ENCODE measurements at places on chromosomes 16 and 17.
A peak's percentile ranks its signal among the peaks of the same experiment; 100 is the strongest.

GRCh38 chr17:29870836-29871465 is 59.1 kb downstream of the SSH2 start:
- no peak for DNase-seq

GRCh38 chr17:9968881-9969280 is 63.8 kb upstream of the RCVRN start:
- no peak for DNase-seq

DNA sequence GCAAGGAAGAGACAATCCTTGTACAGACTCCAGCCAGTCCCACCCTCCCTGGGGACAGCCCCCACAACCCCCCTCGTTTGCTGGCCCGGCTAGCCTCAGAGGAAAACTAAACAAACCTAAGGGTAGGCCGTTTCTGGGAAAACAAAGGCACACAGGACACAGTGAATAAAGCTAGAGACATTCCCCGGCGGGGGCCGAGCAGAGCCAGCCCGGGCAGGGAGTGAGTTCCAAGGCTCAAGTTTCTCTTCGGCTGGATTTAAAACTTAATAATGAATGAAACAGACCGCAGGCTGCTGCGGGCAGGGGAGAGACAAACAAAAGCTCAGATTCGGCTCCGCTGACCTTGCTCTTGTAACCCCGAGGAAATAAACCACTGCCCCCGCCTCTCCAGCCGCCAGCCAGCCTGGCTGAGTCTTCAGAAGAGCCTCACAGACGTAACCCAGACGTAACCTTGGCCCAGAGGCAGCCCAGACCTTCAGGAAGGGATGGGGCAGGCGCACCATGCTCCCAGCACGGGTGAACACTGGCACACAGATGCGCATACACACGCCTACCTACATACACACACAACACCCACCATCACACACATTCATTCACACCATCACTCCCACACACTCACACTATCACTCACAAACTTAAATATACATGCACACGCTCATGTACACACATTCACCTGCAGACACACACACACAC is 216.0 kb downstream of the ZNF423 start:
- no peak for DNase-seq

GRCh38 chr17:70313086-70313852 is 143.9 kb downstream of the KCNJ2 start:
- no peak for DNase-seq

- no peak for DNase-seq
Observed at GRCh38 chr16:85923153-85924021, 24.4 kb downstream of the IRF8 start.

GRCh38 chr17:30095507-30096244 is 20.9 kb upstream of the NSRP1 start:
- peak; percentile 22 for DNase-seq
